Amniotic epithelial cell (primary cell): ENCODE measurements at places on chromosomes 12 and 14.

DNA sequence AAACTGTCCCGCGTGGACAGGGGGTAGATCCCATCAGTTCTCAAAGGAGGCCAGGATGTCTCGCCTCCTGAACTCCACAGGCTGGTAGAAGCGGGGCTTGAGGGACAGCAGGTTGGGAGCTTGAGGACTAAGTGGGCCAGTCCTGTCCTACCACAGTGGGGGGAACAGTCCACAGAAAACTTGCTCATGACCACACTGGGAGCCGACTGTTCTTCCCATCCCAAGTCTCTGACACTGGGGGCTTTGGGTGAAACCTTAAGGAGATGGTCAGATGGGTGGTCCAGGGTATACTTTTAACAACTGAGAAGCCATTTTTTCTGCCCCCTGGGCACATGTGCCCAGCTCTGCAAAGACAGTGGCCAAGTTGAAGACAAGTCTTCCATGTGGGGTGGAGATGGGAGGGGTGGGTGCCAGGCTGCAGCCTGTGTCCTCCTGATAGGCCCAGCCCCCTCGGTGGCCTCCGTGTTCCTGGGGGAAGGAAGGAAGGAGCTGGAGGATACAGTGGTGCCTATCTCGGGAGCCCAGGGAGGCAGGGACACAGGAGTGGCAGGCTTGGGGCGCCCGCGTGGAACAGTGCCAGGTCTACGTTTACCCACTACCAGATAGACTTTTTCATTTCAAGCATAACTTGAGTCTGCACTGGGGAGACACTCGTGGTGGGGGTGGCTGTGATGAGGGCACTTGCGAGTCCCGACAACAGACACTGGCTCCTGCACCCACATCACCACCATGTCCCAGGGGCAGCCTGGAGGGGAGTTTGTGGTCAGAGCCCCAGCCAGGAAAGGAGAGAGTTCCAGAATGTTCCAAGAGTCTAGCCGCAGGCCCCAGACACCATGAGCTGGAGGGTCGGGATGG, 14.7 kb downstream of the RHOF start:
- no peak for DNase-seq

GRCh38 chr12:53204351-53204750, 2.7 kb downstream of the ITGB7 start:
- no peak for DNase-seq

DNA sequence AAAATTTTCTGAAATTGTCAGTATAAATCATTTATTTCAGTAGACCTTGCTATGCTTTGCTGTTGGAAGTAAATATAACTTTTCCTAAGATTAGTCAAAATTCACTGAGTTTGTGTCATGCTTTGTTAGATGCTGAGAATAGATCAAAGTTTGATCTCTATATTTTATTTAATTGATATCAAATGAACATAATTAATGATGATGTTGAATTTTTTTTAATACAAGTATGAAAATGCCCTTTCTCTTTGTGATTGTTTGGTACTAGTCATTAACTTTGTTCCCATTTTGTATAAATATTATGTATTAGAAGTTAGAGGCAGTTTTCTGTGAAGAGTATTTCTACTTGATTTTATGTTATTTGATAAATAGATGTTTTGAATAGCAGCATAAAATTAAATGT, 45.7 kb downstream of the CCDC91 start:
- no peak for DNase-seq

DNA sequence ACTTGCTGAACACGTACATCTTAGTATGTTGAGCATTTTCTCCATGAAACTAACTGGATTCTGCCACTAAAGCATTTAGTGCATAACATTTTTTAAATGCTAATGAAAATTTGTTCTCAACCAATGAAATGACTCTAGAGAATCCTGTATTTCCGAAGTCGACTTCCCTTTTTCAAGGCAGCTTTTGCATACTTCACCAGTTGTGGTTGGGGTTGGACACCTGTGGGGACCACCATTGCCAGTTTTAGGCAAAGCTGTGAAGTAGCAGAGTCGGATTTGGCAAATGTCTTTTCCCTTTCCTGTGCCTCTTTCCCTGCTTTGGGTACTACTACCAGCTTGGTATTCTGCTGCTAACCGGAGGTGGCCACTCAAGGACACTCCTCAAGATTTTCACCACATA, 349.2 kb downstream of the BCAT1 start:
- no peak for DNase-seq

- DNase-seq, result peak; percentile 83
Observed at GRCh38 chr12:11658791-11659190, 9.3 kb downstream of the ETV6 start.

GRCh38 chr12:55705782-55706402, 1.8 kb downstream of the ITGA7 start:
- no peak for DNase-seq

GRCh38 chr14:40757376-40757950, 849.2 kb upstream of the LRFN5 start:
- no peak for DNase-seq

- no peak for DNase-seq
Observed at GRCh38 chr12:109729371-109729781, 15.8 kb downstream of the FAM222A start.

- peak; percentile 41 for DNase-seq
Observed at GRCh38 chr14:55581342-55581771, 1.4 kb downstream of the KTN1 start.

DNA sequence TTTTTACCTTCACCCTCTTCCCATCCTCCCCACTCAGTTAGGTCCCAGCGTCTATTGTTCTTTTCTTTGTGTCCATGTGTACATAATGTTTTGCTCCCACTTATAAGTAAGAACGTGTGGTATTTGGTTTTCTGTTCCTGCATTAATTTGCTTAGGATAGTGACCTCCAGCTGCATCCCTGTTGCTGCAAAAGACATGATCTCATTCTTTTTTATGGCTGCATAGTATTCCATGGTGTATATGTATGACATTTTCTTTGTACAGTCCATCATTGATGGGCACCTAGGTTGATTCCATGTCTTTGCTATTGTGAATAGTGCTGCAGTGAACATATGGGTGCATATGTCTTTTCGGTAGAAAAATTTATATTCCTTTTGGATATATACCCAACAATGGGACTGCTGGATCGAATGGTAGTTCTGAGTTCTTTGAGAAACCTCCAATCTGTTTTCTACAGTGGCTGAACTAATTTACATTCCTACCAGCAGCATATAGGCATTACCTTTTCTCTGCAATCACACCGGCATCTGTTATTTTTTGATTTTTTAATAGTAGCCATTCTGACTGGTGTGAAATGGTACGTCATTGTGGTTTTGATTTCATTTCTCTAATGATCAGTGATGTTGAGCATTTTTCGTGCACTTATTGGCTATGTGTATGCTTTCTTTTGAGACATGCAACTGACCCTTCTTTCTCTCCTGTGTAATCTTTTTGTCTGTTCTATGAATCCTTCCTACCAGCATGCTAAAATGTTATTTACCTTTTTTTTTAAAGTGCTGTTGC, 279.7 kb upstream of the AMIGO2 start:
- DNase-seq, result no peak

DNA sequence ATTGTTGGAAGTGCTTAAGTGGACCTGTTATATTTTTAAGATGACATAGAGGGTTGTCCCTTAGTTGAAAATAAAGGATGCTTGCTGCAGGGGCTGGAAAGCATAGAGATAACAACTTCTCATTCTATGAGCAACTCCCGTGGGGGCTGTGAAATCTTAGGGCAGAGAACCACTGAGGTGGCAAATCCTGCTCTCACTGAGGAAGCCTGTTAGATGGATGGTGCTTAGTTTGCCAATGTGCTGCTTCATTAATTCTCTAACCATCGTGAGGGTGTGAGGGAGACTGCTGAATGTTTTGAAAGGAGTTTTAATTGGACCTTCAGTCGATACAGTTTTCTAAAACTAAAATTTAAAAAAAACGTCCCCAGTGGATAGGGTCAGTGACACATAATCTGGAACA, 46.5 kb downstream of the PTPRO start:
- DNase-seq, result no peak

- no peak for DNase-seq
Observed at GRCh38 chr14:56431013-56431412, 148.6 kb upstream of the TMEM260 start.

DNA sequence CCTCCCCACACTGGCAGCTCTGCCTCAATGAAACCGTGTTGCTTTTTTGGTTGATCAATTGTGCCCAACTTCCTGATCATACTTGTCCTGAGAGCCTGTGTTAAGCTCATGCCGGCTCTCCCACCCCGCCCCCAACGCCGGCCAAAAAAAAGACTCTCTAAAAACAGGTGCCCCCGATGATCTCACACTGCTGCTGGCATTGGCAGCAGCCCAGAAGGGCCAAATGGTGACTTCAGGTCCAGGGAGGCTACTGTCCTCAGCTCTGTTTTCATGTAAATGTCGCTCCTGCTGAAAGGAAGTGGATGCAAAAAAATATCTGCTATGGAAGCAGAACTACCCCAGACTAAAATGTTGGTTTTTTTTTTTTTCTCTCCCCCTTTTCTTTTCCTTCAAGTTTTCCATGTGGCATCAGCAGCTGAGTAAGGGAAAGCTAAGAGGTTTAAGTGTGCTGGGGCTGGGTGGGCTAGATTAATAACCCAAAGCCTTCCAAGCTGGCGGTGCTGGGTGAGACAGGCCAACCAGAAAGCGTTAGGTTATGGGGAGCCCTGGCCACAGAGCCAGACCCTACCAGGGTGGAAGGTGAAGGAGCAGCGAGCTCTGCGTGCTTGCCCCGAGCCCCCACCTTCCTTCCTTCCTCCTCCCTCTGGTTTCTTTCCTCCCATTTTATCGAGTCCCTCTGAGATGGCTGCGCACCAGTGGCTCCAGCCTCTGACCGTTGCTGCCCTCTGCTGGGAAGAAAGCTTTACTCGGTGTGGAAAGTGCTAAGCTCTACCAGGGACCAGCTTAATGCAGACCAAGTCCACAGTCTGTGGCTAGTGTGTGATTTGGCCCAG, 396.1 kb downstream of the NRXN3 start:
- peak; percentile 18 for DNase-seq

- DNase-seq, result peak; percentile 78
Observed at GRCh38 chr12:24854908-24855307, 94.0 kb downstream of the BCAT1 start.

DNA sequence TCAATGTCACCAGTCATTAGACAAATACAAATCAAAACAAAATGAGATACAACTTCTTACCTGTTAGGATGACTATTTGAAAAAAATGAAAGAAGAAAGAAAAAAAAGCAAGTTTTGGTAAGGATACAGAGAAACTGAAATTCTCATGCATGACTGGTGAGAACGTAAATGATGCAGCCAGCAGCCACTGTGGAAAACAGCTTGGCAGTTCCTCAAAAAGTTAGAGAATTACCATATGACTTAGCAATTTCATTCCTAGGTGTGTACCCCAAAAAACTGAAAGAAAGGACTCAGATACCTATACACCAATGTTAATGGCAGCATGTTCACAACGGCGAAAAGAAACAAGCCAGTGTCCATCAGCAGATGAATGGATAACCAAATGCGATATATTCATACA, 26.6 kb downstream of the NINJ2 start:
- no peak for DNase-seq

DNA sequence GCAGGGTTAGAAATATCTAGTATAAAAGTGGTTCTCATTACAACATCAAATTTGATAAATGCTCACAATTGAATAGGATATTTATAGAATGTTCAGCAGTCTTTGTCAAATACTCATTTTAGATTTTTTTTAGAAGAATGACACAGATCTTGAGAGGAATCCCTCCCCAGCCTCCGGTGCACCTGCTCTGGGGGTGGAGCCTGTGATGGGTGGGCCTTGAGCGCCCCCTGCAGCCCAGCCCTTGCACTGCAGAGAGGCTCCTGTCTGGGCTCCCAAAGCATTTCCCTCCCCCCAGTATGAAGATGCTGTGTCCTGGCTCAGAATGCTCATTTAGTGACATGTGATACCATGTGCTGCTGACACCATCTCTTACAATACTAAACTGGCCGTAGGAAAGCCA, 792.3 kb downstream of the TMEM121 start:
- no peak for DNase-seq

DNA sequence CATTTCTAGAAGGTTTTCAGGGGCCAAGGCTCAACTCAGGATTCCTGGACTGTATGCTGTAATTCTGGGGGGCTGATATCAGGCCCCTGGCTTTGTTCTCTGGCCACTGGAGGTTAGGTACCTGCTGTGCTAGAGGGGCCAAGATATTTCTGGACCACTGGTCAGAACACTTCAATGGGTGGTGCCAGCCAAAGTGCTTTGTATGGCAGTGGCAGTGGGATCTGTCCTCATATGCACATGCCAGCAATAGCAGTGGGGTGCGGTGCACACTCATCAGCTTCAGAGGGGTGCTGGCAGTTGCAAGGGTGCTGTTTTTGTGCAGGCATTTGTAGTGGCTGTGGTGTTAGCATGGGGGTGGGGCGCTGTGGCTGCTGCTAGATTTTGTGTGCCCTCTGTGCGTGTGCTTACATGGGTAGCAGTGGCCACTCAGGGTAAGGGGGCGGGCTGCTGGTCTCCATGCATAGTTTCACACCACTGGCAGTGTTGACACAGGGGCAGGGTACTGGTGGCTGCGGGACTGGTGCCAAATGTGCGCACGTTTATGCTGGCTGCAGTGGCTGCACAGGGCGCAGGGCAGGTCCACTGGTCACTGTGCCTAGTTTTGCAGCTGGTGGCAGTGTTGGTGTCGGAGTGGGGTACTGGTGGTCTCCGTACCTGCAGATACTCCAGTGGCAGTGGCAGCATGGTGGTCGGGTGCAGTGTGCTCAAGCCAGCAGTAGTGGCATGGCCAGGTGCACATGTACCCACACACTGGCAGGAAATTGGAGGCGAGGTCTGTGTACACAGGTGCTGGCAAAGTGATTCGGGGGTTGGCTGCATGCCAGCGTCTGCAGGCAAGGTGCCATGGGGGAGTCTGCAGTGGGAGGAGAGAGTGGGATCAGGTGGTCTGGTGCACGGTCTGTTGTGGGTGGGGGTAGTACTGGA, 12.6 kb downstream of the NOPCHAP1 start:
- DNase-seq, result no peak

DNA sequence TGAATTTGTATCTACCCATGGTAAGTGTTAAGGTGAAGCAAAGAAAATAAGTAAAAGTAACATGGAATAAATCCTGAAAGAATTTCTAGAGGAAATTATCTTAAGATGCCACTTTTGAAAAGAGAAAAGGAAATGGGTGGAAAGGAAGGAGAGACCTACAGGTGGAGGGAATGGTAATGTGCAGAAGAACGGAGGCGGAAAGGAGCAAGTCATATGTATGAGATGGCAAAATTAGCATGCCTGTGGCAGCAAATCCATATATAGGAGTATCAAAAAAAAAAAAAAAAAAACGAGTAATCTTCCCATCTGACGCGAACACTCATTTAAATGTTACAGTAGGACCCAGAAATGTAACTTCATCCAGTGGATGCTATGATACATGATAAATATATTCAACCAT, 23.0 kb downstream of the OSBPL8 start:
- no peak for DNase-seq

- no peak for DNase-seq
Observed at GRCh38 chr14:24322672-24323071, 11.4 kb downstream of the LTB4R start.

DNA sequence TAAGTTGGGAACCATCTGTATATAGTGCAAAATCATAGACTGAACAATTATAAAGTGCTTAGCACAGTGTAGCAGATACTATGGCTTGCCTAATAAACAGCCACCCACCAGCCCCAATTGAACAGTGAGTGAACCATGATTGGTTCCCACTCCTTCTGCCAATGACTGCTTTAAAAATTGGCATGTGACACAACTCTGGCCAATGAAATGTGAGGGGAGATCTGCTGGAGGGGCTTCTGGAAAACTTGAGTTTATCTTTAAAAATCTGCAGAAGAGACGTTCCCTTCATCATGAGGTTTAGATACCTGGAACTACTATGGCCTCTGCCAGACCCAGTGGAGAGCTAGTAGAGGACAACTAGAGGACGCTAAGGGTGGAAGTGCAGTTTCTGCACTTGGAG, 4.7 kb downstream of the PIGH start:
- DNase-seq, result no peak
